ENCODE measurements at places on chromosomes 3 and 15. TPM values are rescaled to one million over a fixed set of nuclear protein-coding genes. Genes with fewer than 3 reads are reported as not detected.

The SLCO2A1 gene
- 1.6 TPM for polyA plus RNA-seq

The PATL2 gene
- 1.5 TPM for polyA plus RNA-seq

GRCh38 chr15:25056484-25057425 is 102.0 kb downstream of the SNRPN start:
- DNase-seq: no peak

GRCh38 chr3:97350971-97351370 is 413.6 kb upstream of the ARL6 start:
- DNase-seq: no peak

DNA sequence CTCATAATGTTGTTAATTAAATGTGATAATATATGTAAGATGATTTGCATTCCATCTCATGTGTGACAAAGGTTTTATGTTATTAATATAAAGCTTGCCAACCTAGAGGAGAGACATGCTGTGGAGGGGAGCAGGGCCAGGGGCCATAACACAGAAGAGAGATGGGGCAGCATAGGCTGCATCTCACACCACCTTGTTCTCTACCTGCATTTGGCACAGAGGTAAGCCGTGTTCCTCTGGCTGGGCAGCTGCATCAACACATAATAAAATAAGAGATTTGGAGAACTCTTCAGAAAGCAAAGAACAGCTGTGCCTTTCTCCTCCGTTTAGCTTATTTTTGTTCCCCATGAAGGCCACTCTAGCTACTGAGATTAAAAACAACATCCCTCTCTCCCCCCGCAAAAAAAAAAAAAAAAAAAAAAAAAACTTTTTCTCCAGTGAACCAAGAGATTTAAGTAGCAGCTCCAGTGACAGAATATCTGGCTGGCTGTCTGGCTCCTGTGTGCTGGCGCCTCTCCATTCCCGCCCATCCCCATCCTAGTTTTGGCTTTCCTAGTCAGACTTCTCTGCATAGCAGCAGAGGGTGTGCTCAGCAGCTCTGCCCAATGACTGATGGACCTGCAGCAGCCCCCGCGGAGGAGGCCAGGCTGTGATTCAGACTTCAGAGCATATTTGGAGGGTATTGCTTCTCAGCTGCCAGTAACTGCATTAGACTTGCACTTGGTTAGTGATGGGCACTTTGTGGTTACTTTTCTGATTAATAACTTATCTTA is 52.2 kb upstream of the STXBP5L start:
- no peak for DNase-seq

GRCh38 chr15:64930778-64931371 is 19.2 kb downstream of the ANKDD1A start:
- no peak for DNase-seq

DNA sequence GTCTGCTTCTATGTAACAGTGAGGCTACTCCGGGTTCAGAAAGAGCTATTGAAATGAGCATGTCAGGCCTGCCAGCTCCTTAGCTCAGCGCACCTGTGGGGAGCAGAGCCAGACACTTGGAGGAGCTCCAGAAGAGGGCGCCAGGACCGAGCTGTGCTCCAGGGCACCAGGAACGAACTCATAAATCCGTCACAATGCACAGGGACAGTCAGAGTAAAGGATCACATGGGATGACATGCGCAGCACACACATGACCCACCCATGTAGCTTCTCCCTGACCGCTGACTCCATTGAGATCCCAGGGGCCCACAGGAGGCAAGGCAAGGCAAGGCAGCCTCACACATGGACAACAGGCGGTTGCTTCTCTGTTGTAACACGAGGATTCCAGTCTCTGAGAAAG is 26.0 kb upstream of the GNB5 start:
- DNase-seq: peak; percentile 17

GRCh38 chr15:58704155-58704865 is 45.2 kb downstream of the ADAM10 start:
- DNase-seq: no peak

DNA sequence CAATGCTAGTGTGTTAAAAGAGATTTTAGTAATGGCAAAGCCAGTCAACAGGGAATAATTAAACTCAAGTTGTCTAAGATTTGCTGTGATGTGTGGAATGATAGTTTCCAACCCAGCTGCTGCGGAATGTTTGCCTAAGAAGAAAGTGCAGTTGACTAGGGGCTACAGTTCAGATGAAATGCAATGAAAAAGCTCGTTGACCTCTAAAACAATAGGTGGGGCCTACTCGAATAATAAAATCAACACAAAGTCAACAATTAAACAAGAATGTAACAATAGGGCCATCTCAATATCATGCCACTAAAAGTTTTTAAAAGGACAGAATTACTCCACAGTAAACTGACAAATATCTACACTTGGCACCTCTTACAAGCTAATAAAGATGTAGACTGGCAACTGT is 484.2 kb downstream of the MECOM start:
- peak; percentile 24 for DNase-seq

DNA sequence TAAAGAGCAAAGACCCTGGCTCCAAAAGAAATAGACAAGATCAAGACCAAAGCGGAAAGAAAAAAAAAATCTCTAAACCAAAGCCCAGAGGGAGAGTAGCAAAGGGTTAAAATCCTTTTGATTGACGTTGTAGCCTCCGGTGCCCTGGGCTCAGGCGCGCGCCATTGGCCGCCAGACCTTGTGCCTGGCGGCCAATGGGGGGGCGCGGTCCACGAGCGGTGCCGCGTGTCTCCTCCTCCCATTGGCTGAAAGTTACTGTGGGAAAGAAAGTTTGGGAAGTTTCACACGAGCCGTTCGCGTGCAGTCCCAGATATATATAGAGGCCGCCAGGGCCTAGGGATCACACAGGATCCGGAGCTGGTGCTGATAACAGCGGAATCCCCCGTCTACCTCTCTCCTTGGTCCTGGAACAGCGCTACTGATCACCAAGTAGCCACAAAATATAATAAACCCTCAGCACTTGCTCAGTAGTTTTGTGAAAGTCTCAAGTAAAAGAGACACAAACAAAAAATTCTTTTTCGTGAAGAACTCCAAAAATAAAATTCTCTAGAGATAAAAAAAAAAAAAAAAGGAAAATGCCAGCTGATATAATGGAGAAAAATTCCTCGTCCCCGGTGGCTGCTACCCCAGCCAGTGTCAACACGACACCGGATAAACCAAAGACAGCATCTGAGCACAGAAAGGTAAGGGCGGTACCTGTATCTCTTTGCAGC is at the start of gene HES1:
HES1 (plus strand) TSS at position 343 of the 713 bp plus-strand sequence; CDS start at position 576, 233 bp downstream.
- peak; percentile 97 for DNase-seq

DNA sequence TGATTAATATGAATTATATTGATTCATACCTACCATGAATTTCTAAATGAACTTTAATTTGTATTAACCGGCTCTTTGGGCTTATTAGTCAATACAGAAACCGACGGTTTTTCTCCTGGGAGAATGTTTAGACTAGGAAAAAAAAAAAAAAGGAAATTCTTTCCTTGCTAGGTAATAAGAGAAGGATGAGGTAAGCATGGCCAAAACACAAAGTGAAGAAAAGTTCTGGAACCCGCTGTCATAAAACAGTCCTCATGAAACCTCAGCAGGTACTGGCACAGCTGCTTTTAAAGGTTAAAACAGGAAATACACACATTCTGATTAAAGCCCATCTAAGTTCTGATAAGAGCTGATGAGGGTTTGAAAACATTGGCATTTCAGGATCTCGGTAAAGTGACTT is 30.8 kb upstream of the PSTPIP1 start:
- DNase-seq: no peak
